ENCODE measurements at places on chromosomes 16 and 17.
A peak's percentile ranks its signal among the peaks of the same experiment; 100 is the strongest.

- no peak for DNase-seq
Observed at GRCh38 chr17:43661699-43662412, at the start of gene MEOX1. TSS of gene MEOX1 (minus strand) at chr17:43661922. CDS start at chr17:43661534, 388 bp downstream.

DNA sequence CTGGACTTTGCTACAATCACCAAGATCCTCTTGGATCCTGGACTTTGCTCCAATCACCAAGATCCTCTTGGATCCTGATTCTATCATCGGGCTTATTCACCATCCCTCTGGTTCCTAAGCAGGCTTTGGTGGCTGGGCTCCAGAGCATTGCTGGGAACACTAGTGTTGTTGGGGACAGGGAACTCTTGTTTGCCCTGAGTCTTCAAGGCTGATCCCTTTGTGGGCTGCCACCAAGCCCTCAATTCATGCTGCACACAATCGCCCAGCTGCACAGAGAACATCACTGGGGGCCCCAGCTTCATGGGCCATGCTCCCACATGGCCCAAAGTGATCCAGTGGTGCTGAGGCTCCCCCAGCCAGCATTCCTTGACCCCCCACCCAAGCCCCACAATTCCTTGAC lies 88.3 kb downstream of the TMEM132E start:
- DNase-seq, result no peak

- DNase-seq, result peak; percentile 62
Observed at GRCh38 chr17:49968405-49969133, 421 bp upstream of the DLX4 start.

GRCh38 chr16:58458606-58459343 lies 41.2 kb upstream of the NDRG4 start:
- DNase-seq, result no peak

GRCh38 chr16:84166796-84167695 lies 19.8 kb downstream of the TAF1C start:
- DNase-seq, result no peak

GRCh38 chr17:4708436-4708835 lies 2.0 kb upstream of the ARRB2 start:
- DNase-seq, result no peak

- no peak for DNase-seq
Observed at GRCh38 chr16:19011169-19011731, 27.5 kb downstream of the TMC7 start.

Measured in HS-27A (cell line).